ENCODE measurements at places on chromosomes 2 and 18.

DNA sequence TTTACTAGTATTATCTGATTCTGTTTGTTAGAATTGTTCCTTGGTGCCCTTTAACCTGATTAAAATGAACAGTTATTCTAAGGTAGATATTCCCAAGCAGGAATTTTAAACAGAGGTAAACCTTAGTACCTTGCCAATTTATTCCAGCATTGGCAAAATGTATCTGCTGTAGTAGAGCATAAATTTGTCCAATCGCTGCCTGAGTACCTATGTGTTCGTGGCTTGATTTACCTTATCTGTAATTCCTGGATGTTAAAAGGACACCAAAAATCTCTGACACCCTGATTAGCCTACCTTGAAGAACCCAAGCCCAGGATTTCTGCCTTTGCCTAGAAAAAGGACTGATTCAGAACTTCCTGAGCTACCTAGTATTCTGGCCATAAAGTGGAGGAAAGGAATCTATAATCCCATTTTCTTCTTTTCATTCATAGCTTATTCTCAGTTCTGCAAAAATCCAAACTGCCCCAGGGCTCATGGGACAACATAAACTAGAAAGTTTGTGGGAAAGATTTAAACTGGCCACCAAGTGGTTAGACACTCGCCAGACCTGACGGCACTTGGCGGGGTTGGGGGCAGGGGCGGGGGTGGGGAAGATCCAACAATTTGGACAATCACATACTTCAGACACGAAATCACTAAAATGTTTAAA, 16.2 kb upstream of the ZCCHC2 start:
- peaks cover 3% of the 10 kb centered on the region for H3K36me3 ChIP-seq
- no peak for DNase-seq

DNA sequence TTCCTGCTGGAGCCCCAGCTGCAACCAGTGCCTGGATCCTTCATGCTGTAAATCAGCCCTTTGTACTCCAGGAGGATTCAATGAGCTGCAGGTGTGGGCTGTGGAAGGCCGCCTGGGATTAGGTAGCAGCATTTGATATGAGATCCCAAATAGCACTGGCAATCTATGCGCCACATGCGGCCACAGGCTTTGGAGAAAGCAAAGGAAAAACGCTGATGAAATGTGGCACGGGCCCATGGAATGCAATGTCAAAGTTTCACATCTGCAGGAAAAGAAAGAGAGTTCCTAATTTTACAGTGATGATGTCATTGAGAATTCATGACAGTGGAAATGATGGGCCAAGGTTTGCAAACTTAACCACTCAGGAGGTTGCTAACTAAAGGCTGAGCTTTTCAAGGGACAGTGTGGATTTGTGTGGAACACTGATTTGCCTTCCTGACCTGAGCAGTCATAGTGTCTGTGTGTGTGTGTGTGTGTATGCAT, 216.4 kb upstream of the OSR1 start:
- H3K4me3 ChIP-seq, result no peak overlapping the region
- peaks cover 18% of the 10 kb centered on the region for H3K27me3 ChIP-seq
- DNase-seq, result no peak

DNA sequence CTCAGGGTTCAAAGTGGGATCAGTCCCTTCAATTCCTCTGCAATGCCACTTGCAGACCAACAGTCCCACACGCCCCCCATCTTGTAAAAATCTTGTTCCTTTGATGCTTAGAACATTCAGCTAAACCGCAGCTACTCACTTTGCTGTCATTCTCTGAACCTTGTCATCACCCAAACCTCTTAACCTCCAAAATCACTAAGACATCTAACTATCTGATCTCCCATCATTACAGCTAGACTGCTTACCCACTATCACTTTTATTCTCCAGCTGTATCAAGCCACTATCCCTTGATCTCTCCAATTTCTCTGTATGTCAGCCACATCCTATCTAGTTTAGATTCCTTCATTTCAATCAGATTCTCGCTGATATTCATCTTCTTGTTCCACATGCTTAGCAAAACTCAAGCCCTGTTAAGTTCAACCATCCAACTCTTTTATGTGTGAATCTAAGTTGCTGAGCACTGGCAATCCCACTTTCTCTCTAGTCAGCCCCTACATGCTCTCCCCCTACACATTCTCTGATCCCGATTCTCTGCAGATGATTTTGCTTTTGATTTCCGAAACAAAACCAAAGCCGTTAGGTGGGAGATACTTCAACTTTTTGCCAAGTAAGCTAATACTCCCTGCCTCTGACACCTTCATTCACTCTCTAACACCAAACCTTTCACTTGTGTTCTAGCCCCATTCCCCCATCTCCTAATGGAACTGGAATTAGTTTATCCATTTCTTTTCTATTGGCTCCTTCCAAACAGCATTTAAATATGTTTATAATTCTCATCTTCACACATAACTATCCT, 4.6 kb downstream of the GTF3C2 start:
- H3K4me3 ChIP-seq, result peak overlapping the region; percentile 1
- peak overlapping the region; percentile 0 for H3K27ac ChIP-seq
- no peaks in the 10 kb centered on the region for H3K27me3 ChIP-seq
- peaks cover 18% of the 10 kb centered on the region for H3K36me3 ChIP-seq
- DNase-seq, result no peak
- H3K4me1 ChIP-seq, result peaks cover 60% of the 10 kb centered on the region

DNA sequence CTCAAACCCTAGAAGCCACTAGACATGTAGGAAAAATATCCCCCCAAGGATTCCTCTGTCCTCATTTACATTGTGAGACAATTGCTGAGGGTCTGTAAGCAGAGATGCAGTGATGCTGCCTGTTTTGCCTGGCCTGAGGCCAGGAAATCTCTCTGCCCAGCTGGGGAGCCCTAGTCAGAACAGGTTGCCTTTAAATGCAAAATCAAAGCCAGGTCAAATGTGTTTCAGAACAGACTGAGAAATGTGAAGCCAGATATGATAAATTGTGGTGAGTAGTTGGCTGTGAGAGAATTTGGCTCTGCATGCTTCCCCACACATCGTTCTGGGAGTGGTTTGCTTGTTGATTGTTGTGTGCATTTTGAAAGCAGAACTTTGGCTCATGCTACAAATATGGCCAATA, 38.4 kb upstream of the NXPH2 start:
- no peaks in the 10 kb centered on the region for H3K36me3 ChIP-seq
- H3K4me1 ChIP-seq, result no peaks in the 10 kb centered on the region
- H3K4me3 ChIP-seq, result no peak overlapping the region
- H3K27ac ChIP-seq, result no peak overlapping the region
- no peak for DNase-seq

DNA sequence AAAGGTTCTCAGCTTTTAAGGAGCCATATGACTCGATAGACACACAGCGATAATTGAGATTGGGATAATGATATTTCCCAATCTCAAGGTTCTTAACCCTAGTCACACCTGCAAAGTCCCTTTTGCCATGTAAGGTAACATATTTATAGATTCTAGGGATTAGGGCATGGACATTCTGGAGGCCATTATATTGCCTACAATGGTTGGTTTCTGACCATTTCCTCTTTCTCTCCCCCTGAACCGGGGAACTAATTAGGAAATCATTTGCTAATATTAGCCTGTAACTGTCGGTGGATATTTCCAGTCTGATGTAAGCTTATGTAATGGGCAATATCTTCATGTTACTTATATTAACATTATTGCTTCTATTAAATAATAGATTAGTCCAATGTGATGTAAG, 40.8 kb upstream of the ARHGAP15 start:
- no peaks in the 10 kb centered on the region for H3K36me3 ChIP-seq
- H3K4me1 ChIP-seq, result peaks cover 21% of the 10 kb centered on the region
- no peaks in the 10 kb centered on the region for H3K27me3 ChIP-seq
- no peak for DNase-seq
- no peak overlapping the region for H3K27ac ChIP-seq
- H3K4me3 ChIP-seq, result no peak overlapping the region

DNA sequence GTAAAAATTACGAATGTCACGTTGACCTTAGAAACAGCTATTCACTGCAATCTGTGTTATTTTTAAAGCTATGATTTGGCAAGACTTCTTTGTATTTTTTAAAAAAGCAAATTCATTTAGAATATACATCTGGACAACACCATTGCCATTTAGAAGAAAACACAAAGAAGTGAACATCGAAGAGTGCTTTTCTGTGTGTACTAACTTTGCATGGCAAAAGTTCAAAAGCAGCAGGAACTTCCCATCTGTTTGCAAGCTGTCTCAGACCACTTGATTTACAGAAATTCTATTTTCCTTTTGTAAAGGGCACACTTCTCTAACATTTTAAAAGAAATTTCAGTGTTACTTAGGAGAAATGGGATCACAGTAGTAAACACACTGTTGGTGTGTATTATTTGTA, 145.9 kb downstream of the CALCRL start:
- no peaks in the 10 kb centered on the region for H3K27me3 ChIP-seq
- no peaks in the 10 kb centered on the region for H3K36me3 ChIP-seq
- no peak overlapping the region for H3K4me3 ChIP-seq
- no peaks in the 10 kb centered on the region for H3K4me1 ChIP-seq
- no peak overlapping the region for H3K27ac ChIP-seq

GRCh38 chr2:136057802-136058140, 60.2 kb downstream of the CXCR4 start:
- peaks cover 2% of the 10 kb centered on the region for H3K36me3 ChIP-seq
- H3K4me1 ChIP-seq, result peaks cover 67% of the 10 kb centered on the region
- H3K27ac ChIP-seq, result peak overlapping the region; percentile 96
- H3K4me3 ChIP-seq, result peak overlapping the region; percentile 69

GRCh38 chr2:179936141-179936540, 71.0 kb downstream of the CWC22 start:
- H3K27me3 ChIP-seq, result no peaks in the 10 kb centered on the region
- DNase-seq, result no peak
- no peaks in the 10 kb centered on the region for H3K4me1 ChIP-seq
- H3K27ac ChIP-seq, result no peak overlapping the region

DNA sequence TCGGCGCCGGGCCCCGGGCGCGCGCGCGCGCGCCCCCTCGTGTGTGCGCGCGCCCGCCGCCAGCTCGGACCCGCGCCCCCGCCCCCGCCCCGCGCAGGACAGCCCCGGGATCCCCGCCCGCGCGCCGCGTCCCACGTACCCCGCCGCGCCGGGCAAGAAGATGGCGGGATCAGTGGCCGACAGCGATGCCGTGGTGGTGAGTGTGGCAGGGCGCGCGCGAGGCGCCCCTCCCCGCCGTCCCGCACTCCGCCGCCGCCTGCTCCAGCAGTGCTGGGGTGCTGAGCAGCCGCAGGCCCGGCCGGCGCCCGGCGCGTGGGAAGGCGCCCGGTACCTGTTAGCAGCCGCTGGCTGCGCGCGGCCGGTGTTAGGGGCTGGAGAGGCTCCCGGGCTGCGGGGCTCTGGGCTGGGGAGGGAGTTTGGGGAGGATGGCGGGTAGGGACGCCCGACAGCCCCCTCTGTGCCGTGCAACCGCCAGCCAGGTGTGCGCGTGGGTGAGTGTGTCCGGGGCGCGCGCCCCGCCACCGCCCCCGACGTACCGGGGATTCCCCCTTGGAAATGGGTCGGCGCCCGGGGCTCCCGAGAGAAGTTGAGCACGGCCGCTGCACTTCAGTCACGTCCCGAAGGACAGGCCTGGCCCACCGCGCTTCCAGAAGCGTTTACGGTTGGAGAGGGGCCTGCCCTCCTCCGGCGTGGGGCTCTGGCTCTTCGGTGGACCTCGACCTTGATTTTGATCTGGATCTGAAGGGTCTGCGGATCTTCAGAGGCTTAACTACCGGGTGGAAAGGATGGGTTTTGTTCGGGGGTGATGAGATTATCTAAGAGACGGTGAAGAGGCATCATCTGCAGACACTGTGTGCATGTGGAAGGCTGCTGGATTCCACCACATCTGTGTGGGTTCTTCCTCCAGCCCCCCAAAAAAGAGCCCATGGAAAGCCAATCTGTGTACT, 697 bp downstream of the LGALSL start:
- H3K4me1 ChIP-seq, result peaks cover 13% of the 10 kb centered on the region
- DNase-seq, result no peak
- H3K27me3 ChIP-seq, result peaks cover 8% of the 10 kb centered on the region
- H3K27ac ChIP-seq, result peak overlapping the region; percentile 46
- H3K36me3 ChIP-seq, result no peaks in the 10 kb centered on the region
- peak overlapping the region; percentile 75 for H3K4me3 ChIP-seq
